T-cell (primary cell): ENCODE measurements at places on chromosomes 7 and 10. TPM values are rescaled to one million over a fixed set of nuclear protein-coding genes. Genes with fewer than 3 reads are reported as not detected.

JCAD gene
- total RNA-seq, result not detected

GRCh38 chr7:7706556-7707172, 11.7 kb downstream of the RPA3 start:
- DNase-seq, result no peak

GRCh38 chr10:14062528-14063260, 268.0 kb downstream of the FRMD4A start:
- DNase-seq, result no peak

- no peak for DNase-seq
Observed at GRCh38 chr7:112500619-112501018, 19.8 kb downstream of the LSMEM1 start.

SCIN gene
- 0.12 TPM for total RNA-seq

DNA sequence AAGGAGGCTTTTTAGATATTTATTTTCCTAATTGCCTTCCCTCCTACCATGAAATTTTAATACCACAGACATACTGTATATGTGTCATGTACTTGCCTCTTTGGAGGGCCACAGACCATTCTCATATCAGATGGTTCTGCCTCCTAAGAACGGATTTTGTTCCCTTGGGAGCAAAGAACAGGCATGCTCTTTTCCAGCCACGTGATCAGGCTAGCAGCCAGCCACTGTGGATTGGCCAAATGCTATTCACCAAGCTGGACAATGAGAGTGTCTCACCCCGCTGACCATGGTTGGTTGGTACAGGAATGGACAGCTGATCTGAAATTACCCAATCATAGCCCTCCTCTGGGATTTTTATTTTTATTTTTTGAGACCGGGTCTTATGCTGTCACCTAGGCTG, 21.5 kb upstream of the CRHR2 start:
- DNase-seq, result no peak

GRCh38 chr7:110568388-110568787, 522.5 kb upstream of the LRRN3 start:
- DNase-seq, result no peak

PRSS37 gene
- not detected for total RNA-seq

RNF133 gene
- total RNA-seq, result not detected

DNA sequence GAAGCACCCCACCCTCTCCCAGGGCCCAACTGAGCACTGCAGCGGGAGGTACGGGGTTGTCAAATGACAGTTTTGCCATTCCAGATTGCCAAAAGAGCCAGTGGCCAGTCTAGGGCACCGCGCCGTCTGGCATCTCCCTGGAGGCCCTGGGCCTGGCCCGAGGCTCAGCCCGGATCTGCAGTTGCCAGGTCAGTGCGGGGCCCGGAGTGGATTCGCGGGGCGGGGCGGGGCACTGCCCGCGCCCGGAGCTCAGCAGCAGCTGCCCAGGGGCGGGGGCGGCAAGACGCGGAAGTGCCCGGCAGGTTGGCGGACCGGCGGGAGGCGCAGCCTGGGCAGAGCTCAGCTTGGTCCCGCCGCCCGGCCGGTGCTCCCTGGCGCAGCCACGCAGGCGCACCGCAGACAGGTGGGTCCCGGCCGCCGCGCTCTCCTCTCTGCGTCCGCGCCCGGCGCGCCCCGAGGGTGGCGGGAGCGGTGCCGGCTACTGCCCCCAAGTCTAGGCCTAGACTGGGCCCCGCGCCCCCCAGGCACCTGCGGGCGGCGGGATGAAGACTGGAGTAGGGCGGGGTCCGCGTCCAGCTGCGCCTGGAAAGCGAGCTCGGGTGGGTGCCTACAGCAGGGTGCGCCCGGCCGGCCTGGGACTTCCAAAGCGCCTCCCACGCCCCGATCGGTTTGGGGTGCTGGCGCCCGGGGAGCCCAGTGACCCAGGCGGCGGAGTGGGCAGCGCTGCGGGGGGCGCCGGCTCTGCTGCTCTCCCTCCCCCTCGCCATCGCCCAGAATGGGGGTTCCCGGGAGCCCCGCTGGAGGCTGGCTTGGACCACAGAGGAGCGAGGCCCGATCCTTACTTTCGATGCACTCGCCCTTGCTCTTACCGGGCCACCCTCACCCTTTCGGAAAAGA, at the start of gene IRF5:
TSS of gene IRF5 (plus strand) at position 281 of the 897 bp plus-strand sequence. CDS start 4,155 bp downstream, outside the sequence.
- no peak for DNase-seq

GRCh38 chr7:129670656-129671055, 59.1 kb downstream of the NRF1 start:
- DNase-seq, result no peak

MRPS16 gene
- 38.2 TPM for total RNA-seq

ACBD7 gene
- 0.28 TPM for total RNA-seq

- DNase-seq, result no peak
Observed at GRCh38 chr10:33772370-33773252, 438.1 kb upstream of the NRP1 start.

DNA sequence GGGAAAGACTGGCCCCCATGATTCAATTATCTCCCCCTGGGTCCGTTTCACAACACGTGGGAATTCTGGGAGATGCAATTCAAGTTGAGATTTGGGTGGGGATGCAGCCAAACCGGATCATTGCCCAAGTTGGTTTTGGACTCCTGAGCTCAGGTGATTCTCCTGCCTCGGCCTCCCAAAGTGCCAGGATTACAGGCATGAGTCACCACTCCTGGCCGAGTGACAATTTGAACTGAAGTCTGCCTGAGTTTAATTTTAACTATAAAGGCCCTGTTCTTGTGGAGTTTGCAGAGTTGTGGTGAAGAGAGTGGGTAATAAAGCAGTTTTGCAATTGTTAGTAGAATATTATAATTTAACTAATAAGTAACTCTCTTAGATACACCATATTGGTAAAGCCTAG, 78.3 kb downstream of the GALNT17 start:
- no peak for DNase-seq

- no peak for DNase-seq
Observed at GRCh38 chr10:30999070-30999712, 32.5 kb downstream of the ZNF438 start.

OTUD1 gene
- 55.8 TPM for total RNA-seq

ZDHHC6 gene
- 51.4 TPM for total RNA-seq

- no peak for DNase-seq
Observed at GRCh38 chr10:124566222-124566888, 104.7 kb downstream of the LHPP start.

SFXN4 gene
- total RNA-seq, result 10.4 TPM
